Stimulated activated CD4-positive, alpha-beta T cell treated with anti-CD3 and anti-CD28 coated beads, Interleukin-15, amount 100 ng/mL, for 48 hours (primary cell): ENCODE measurements at places on chromosomes 5 and 9.
A peak's percentile ranks its signal among the peaks of the same experiment; 100 is the strongest.

- no peak for DNase-seq
Observed at GRCh38 chr5:127887282-127887681, 184.1 kb downstream of the CCDC192 start.

DNA sequence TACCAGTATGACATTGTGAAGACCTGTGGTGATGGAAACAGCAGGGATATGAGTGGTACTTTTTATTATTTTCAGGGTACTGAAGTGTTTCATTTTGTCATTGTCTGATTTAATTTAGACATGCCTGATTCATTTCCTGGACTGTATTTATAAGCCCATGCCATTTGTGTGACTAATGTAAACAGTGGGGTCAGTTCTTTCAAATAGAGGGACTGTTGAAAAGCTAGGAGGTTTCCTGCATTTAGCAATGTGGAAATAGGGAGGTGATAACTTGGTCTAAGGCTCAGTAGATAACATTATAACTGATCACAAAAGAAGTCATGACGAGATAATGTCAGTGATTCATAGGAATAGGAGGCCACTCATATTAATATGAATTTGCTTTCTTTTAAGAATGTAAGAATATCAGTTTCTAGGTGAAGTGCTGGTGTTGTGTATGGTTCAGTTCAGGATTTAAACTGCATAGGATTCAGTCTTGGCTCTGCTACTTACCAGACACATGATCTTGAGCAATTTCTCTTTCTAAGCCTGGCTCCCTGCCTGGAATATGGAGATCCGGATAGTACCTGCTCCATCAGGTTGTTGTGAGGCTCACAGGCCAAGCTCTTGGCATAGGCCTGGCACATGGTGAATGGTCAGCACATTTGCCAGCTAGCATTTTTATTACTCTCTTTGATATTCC lies 7.5 kb downstream of the RASGRF2 start:
- no peak for DNase-seq

DNA sequence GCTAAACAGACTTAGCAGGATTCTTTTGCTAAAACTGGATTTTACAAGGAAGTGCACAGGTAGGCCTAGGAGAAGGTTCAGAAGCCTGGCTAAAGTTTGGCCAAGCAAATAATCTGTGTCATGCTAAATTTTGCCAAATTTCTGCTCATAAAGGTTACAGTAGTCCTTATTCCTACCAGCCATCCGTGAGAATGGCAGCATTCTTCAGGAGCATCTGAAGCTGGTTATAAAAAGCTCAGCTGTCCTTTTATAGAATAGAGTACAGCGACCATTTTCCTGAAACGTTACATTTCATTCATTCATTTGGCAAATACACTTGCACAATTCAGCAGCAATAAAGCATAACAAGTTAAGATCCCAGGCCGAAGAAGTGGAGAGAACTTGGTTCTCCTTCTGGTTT lies 6.9 kb downstream of the GSN start:
- no peak for DNase-seq

DNA sequence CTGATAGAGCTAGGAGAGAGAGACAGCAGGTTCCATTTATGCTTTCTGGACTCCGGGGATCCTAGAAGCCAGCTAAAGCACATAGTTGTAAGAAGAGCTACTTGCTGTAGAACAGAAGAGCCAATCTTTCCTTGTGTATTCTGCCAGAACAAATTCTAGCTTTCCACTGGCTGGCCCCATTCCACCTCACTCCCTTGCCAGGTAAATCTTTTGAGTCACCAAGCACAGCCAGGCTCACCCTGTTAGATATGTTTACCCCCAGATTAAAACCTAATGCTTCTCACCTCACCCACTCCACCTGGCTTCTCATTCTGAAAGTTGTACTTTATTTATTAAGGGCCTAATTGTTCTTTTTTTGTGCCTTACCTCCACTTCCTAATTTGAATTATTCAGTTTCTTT lies 48.9 kb upstream of the CHD1 start:
- DNase-seq = no peak

- no peak for DNase-seq
Observed at GRCh38 chr9:93252781-93253530, 69.0 kb downstream of the WNK2 start.

DNA sequence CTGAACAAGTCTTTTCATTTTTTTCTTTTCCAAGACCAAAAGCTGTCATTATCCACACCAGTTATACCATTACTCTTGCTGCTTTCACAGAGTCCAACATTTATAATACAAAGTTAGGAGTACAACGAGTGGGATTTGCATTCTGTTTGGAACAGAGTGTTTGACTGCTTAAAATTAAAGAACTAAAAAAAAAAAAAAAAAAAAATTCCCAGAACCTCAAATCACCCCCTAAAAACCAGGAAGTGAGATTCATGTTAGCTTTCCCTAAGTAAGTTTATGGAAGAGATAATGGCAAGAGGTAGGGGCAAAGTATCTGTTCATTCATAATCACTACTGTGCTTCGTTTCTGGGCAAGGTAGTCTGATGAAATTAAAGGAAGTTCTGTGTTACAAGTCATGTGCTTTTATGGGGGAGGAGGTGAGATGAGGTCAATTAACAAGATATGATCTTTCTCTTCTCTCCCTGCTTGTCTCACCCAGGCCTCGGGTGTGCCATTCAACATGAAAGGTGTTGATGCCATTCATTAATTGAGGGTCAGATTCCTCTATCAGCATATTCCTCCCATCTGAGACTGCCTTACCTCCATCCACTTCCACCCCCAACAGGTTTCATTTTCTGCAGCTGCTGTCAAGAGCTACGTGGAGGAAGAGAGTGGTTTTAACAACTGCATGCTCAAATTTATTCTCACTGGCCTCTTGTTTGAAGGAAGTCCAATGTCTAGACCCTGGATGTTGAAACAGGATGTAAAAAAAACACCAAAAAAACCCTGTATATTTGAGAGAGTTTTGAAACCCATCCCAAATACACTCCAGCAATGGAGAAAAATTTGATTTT lies 58.1 kb downstream of the MARCHF3 start:
- no peak for DNase-seq

- no peak for DNase-seq
Observed at GRCh38 chr9:120926397-120926928, at the start of gene TRAF1. TSS of gene TRAF1 (minus strand) at chr9:120926796. CDS start at chr9:120926075, 721 bp downstream.

DNA sequence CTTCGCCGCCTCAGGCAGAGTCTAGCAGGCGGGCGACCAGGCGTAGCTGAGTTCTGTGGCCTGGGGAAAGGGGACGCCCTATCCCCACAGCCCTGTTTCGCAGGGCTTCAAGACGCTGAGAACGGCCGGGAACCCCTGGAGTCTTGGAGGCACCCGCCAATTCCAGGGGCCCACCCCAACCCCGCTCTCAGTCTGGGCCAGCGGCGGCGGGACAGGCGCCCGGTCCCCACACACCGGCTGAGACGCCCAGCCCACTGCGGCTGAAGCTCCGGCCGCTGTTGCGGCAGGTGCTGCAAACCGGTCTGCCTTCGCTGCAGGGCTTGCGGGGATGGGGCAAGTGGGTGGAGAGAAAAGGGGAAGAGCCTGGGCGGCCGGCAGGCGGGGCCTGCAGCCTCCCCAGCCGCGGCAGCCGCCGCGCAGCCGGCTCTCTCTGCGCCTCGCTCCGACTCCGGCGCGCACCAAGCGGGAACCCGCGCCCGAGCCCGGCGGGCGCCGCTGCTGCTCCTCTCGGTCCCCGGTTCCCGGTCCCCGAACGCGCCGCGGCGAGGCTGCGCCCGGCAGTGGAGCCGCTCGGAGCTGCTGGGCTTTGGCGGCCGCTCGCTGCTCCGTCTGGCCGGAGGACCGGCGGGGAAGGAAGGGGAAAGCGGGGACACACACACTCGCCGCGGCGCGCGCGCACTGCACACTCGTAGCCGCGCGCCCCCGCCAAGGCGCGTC lies at the start of gene PIP5K1B:
TSS of gene PIP5K1B (plus strand) at position 427 of the 717 bp plus-strand sequence. CDS start 117,375 bp downstream, outside the sequence.
- peak; percentile 47 for DNase-seq

DNA sequence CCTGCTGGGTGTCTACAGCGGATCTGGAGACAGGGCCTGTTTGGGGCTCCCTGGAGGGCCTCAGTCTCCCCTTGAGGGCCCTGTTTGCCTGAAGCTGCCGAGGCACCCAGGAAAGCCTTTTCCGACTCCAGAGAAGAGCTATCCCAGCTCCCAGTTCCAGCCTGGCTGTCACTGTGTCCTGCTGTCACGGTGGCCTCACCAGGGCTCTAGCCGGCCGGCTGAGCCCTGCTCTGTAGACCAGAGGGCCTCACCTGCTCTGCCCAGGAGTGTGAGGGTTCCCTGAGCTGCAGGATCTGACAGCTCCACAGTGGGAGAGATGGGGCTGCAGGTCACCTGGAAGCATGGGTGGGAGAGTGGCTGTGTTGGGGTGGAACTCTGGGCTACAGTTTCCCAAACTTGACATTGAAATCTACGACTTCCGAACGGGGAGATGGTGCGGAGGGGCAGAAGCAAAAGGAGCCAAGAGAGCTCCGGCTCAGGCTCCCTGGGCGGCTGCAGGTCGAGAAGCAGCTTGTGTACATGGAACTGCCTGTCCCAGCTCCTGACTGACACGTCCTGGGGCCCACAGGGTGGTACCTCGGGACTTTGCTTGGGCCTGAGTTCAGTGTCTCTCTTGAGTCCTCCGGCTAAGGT lies 94.9 kb downstream of the CACNA1B start:
- DNase-seq = no peak

DNA sequence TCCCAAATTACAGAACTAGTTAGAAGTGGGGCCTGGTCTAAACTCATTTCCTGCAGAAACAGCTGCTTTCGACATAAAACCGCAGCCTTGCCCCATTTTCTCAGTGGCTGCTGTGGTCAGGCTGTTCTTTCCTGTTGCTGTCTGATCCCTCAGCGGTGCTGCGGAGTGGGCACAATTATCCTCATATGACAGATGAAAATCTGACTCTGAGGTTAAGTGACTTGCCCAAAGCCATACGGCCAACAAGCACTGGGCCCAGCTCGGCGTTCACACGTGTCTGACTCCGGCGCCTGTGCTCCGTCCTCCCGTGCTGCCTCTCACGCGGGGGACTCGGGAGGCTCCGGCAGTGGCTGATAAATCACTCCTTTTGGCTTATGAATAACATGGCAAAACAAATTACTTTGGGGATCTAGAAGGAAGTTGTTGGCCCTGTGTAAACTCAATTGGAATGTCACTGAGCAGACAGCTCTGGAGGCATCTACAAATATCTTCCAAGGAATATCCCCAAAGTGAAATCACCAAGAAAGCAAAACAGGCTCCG lies 142.6 kb upstream of the LMX1B start:
- peak; percentile 70 for DNase-seq

- DNase-seq = no peak
Observed at GRCh38 chr9:87490225-87490624, 7.4 kb upstream of the DAPK1 start.

- DNase-seq = peak; percentile 64
Observed at GRCh38 chr9:136532799-136533774, 12.8 kb downstream of the NOTCH1 start.

DNA sequence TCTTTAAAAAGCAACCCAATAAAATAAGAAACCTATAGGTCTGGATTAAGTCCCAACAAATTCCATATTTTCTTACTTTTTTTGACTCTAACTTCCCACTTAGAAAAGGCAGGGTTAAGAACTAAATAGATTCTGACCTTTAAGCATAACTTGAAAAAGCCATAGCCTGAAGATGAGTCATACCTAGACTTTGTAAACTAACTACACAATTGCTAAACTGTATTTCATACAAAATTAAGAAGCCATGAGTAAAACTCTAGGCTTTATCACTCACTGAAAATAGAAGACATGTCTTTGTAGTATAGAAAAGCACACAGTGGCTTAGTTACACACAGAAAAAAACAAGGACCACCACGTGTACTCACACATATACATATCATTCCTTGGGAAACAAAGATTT lies 51.5 kb downstream of the MLLT3 start:
- DNase-seq = no peak

DNA sequence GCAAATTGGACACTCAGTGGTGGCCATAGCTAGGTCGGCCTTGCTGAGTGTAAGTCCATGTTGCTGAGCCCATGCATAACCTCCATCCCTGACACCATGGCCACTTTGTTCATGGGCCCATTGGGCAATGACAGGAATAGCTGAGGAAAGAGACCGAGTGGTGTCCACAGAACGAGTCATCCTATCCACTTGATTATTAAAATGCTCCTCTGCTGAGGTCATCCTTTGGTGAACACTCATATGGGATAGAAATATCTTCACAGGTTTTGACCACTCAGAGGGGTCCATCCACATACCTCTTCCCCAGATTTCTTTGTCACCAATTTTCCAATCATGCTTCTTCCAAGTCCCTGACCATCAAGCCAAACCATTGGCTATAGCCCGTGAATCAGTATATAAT lies 63.6 kb downstream of the PPIC start:
- DNase-seq = no peak

DNA sequence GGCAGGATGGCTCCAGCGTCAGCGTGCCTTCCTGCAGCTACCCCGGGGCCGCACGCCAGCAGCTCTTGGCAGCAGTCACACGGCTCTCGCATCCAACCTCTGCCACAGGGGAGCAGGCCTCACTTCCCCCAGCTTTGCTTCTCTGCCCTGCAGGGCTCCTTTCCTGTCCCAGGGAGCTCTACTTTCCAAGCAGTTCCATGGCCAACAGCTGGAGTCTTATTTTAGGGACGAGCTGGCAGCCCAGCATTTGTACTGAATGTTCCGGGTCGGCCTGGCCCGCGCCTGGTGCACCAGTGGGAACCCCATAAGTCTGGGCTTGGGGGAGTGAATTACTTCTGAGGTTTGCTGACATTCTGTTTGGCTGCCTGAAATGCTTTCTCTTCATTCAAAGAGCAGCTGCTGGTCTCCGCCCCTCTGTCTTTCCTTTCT lies 34.6 kb downstream of the GADD45G start:
- DNase-seq = no peak

DNA sequence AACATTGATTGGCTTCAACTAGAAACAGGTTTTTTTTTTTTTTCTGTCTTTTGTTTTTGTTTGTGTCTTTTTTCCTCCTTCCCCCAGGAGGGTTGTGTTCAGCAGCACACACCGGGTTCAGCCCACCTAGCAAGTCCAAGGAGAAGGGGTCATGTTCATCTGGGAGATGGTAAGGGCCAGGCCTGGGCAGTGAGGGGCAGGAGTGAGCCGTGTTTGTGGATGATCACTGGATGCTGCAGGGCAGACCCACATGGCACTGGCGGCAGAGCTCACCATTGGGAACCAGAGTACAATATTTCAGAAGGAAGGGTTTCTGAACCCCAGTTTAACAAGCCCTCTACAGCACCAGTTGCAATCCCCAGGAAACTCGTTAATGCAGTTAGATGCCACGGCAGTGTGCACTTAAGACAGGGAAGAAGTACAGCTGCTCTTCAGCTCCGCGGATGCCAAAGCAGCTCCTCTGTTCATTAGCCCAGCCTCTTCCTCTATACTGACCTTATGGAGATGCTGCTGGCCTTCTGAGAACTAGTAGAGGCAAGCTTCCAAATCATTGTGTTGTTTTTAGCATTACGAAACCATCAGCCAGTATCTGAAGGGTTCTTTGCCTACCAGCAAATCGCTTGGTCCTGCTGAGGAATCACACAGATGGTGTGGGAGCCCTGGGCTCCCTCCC lies 508.2 kb upstream of the WWC1 start:
- DNase-seq = no peak

DNA sequence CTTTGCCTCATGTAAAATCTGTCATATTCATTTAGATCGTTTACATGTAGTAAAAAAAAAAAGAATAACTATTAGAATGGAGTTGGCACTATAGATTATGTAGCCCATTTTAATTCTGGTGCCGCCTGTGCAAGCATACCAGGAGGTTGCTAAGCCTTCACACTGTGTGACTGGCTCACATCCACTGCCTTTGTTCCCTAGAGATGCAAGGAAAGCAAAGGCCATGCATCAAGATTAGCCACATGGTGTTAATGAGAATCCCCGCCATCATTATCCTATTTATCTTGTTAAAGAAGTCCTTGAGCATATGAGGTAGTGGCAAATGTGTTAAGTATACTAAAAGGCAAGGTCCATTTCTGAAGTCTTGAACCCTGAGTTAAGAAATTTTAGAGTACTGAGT lies 279.6 kb downstream of the RFX3 start:
- no peak for DNase-seq
